ENCODE measurements at places on chromosomes 16 and 17.

GRCh38 chr16:9665851-9666271, 516.4 kb downstream of the GRIN2A start:
- DNase-seq = no peak

DNA sequence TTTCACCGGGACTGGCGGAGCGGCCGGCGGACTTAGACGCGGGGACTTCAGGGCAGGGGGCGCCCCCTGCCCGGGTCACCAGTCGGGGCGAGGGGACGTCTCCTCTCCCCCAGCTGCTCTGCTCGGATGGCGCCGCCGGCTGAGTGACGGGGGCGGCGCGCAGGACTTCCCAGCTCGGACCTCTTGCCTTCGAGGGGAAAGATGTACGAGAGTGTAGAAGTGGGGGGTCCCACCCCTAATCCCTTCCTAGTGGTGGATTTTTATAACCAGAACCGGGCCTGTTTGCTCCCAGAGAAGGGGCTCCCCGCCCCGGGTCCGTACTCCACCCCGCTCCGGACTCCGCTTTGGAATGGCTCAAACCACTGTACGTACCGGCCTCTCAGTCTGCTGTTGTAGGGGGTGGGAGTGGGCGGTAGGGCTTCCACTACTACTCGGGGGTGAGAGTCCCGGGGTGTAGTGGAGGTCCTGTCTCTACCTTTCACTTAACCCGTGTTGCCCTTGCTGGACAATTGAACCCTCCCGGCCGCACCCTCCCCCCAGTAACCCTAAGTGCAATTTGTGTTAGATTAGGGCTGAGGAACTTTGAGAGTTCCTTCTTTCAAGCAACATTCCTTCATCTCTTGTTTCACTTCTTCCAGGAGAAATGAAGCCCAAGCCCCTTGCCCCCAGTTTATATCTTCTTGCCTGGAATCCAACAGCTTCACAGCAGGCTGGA, 21.9 kb downstream of the GJD3 start:
- no peak for DNase-seq

DNA sequence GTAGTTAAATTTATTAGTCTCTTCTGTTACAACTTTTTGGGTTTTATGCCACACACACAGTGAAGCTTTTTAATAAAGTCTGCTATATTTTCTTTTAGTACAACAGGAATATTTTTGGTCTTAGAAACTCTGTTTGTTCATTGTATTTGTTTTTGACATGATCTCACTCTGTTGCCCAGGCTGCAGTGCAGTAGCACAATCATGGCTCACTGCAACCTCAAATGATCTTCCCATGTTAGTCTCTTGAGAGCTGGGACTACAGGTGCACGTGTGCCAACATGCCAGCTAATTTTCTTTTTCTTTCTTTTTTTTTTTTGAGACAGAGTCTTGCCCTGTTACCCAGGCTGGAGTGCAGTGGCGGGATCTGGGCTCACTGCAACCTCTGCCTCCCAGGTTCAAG, 27.1 kb downstream of the PPM1D start:
- DNase-seq = no peak

DNA sequence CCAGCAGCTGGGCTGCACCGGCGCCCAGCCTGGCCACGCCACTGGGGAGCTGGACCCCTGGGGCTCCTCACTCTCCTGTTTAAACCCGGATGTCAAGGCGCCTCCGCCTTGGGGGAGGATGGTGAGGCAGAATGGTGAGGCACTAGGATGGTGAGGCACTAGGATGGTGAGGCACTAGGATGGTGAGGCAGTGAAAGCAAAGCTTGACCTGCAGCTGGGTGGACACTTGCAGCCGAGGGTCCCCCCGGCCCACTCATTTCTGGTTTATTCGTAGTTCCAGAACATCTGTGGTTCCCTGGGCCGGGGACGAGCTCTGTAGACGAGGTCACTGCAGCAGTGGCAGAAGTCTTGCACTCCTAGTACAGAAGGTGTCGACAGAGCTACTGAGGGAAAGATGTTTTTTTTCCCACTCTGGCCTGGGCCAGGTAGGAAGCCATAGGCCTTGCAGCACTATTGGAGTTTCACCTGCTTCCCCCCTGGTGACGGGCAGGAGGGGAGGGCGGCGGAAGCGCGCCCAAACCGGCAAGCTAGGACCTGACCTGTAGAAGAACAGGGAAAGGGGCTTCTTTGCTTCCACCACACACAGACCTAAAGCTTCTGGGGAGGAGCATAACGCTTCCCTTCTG, 1.1 kb upstream of the HNF1B start:
- DNase-seq = no peak

DNA sequence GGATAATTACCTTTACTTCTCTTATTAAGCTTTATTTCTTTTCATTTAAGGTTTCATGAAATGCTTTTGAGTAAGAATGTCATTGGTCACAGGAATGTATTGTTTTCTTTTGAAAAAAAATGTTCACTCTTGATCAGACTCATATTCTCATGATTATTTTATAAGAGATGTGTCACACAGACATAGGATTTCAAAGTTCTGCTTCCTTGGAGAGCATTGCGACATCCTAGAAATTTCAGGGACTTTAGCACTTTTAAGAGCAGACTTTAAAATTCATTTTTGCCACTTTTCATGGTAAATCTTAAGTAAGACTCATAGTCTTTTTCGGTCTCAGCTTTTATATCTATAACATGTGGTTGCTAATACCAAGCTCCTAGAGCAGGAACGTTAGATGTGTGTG, 314.7 kb downstream of the CDH8 start:
- no peak for DNase-seq

DNA sequence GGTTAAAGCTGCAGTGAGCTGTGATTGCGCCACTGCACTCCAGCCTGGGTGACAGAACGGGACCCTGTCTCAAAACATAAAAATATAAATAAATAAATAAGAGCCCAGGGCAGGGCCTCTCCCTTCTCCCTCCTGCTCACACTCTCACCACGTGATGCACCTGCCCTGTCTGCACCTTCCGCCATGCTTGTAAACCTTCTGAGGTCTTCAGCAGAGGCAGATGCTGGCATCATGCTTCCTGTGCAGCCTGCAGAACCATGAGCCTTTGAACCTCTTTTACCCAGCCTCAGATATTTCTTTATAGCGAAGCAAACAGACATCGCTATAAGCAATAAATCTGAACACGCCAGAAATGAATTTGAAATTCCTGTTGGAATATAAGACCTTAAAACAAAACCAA, 48.5 kb downstream of the HNF1B start:
- DNase-seq = no peak

All from NCI-H1417 treated with DMSO at 0.1 percent for 48 hours (cell line).